ENCODE measurements at places on chromosomes 7 and 10.

- DNase-seq, result no peak
These were observed 588.0 kb downstream of the CALN1 start for GRCh38 chr7:71824006-71824760.

GRCh38 chr10:88901984-88902789 lies 22.1 kb downstream of the STAMBPL1 start:
- no peak for DNase-seq

- no peak for DNase-seq
These were observed 222.2 kb downstream of the NEBL start for GRCh38 chr10:20674926-20675325.

GRCh38 chr7:106614751-106615150 lies 46.2 kb downstream of the CCDC71L start:
- DNase-seq, result no peak

GRCh38 chr7:112213735-112214134 lies 7.2 kb downstream of the ZNF277 start:
- no peak for DNase-seq

DNA sequence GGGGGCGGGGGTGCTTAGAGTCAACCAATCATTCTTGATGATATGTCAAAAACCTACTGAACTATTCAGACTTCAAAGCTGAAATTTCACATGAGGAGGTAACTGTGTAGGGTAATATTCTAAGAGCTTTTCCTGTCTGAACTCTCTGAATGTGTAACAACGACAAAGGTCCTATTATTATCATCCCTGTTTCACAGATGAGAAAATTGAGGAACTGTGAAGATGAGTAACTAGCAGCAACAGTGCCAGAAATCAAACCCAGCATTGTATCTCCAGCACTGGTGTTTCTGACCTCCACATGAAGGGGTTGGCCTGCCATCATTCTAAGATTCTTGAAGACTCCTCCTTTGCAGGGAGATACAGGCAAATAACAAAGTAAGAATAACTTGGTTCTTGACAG lies 294.7 kb upstream of the AOAH start:
- DNase-seq, result no peak

- no peak for DNase-seq
These were observed 492.0 kb upstream of the CNTNAP2 start for GRCh38 chr7:145624618-145625017.
